Neuronal stem cell (in vitro differentiated cells): ENCODE measurements at places on chromosomes 7 and 10.
A peak's percentile ranks its signal among the peaks of the same experiment; 100 is the strongest.

GRCh38 chr10:93938140-93938539 lies 44.4 kb downstream of the SLC35G1 start:
- no peak for DNase-seq

GRCh38 chr7:23293500-23294073 lies 5.6 kb upstream of the MALSU1 start:
- no peak for DNase-seq

- no peak for DNase-seq
Observed at GRCh38 chr10:77512219-77512578, 125.4 kb downstream of the KCNMA1 start.

DNA sequence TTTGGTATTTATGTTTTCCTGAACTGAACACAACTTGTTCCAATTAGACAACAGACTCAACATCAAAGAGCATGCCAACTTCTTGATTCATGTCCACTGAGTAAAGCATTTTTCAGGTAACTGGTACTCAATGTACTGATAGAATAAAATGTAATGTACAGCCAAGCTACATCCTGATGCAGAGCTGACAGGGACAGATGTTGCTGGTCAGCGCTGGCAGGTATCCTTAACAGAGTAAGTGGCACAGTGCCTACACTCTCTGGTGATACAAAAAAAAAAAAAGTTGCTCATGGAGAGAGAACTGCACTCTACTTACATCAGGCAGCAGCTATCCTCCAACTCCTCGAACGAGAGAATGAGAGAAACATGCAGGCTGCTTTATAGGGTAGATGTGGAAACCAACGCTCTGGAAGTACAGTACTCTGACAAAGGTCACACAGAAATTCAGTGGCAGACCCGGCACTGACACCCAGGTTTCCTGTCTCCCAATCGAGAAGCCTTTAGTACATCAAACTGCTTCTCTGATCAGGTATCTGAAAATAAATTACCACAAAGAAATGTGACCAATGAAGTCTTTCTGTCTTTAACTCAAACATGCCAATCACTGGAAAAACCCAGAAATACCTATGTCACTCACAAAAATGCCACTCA lies 4.6 kb downstream of the ITGB1 start:
- DNase-seq, result no peak

GRCh38 chr7:40447345-40447744 lies 312.5 kb downstream of the SUGCT start:
- no peak for DNase-seq

GRCh38 chr10:31926160-31926559 lies 2.5 kb downstream of the ARHGAP12 start:
- no peak for DNase-seq

- DNase-seq, result no peak
Observed at GRCh38 chr7:716636-717035, 9.9 kb upstream of the DNAAF5 start.

DNA sequence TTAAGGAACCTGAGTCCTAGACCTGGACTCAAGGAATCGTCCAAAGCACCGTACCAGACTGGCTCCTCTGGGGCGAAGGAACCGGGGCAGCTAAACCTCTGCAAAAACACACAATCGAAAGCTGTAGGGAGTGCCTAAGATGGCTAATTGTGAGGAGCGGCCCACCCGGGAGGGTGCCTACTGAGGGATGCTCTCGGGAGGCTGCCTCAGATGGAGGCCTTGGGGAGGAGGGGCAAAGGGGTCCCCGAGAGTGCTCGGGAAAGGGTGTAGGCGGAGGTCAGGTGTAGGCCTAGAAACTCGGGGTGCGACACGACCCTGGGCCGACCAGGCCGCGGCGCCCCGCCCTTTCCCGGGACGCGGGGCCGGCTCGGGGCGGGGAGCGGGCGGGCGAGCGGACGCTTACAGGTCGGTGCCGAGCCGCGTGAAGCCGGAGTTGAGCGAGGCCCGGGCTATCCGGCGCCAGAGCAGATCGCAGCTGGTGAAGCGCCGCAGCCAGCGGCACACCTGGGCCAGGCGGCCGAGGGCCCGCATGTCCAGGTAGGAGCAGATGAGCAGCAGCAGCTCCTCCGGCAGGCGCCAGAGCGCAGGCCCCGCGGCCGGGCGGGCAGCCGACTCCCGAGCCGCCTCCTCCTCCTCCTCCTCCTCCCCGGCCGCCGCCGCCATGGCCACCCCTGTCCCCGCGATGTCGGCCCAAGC lies 844 bp downstream of the FBXW4 start:
- DNase-seq, result peak; percentile 61

GRCh38 chr10:3668276-3668965 lies 116.6 kb downstream of the KLF6 start:
- no peak for DNase-seq

GRCh38 chr10:12579954-12580858 lies 230.9 kb downstream of the CAMK1D start:
- DNase-seq, result no peak

DNA sequence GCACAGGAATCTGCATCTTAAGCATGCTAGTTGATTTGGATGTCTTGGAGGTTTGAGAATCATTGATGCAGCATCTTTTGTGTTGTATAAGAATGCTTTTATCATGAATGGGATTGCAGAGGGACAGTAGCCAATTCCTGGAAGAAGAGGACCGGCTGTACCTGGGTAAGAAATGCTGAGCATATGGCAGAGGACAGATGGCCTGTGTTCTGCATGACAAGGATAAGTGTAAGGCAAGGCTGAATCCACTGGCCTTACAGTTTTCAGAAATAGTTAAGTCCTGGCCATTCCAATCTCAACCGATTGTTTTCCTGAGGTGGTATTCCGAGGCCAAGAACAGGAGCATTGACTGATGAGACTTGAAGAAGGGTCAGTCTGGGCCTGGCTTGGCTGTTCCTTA lies 24.4 kb upstream of the KBTBD2 start:
- no peak for DNase-seq
